Mammary microvascular endothelial cell (primary cell): ENCODE measurements at places on chromosomes 5 and 9. TPM values are rescaled to one million over a fixed set of nuclear protein-coding genes. Genes with fewer than 3 reads are reported as not detected.

The LTC4S gene
- total RNA-seq, result not detected in 2 replicates

The TAF11L6 gene
- not detected in 2 replicates for total RNA-seq

The GBGT1 gene
- 6.0 and 6.4 TPM in 2 replicates for total RNA-seq

The HMGCS1 gene
- 27.4 and 27.6 TPM in 2 replicates for total RNA-seq

The PTGES gene
- 0.30 TPM in 1 of 2 replicates, not detected in the other for total RNA-seq

The SPATA31E1 gene
- total RNA-seq, result not detected in 2 replicates

The PTGES2 gene
- total RNA-seq, result 61.8 and 68.0 TPM in 2 replicates

The TEX10 gene
- 24.4 and 27.2 TPM in 2 replicates for total RNA-seq

The ZNG1E gene
- 11.3 and 16.5 TPM in 2 replicates for total RNA-seq

The GPR150 gene
- 1.5 and 1.9 TPM in 2 replicates for total RNA-seq

The SELENOP gene
- 17.3 and 28.6 TPM in 2 replicates for total RNA-seq

The ANKRA2 gene
- 11.4 and 24.8 TPM in 2 replicates for total RNA-seq

The C9 gene
- total RNA-seq, result not detected in 2 replicates

The HAPLN1 gene
- not detected in 2 replicates for total RNA-seq

The AQP3 gene
- 1.3 and 1.6 TPM in 2 replicates for total RNA-seq

The SH3RF2 gene
- total RNA-seq, result 0.59 and 1.1 TPM in 2 replicates

The C5 gene
- 0.54 and 1.7 TPM in 2 replicates for total RNA-seq

The ADAMTS2 gene
- total RNA-seq, result 0.27 and 0.30 TPM in 2 replicates

The SPINK5 gene
- total RNA-seq, result 0.07 and 0.25 TPM in 2 replicates

The PCDHA1 gene
- total RNA-seq, result not detected in 2 replicates

The CD72 gene
- total RNA-seq, result not detected in 2 replicates

The FUT7 gene
- total RNA-seq, result not detected in 2 replicates

The NDST1 gene
- 129 and 145 TPM in 2 replicates for total RNA-seq

The GEMIN5 gene
- total RNA-seq, result 20.5 and 22.1 TPM in 2 replicates

The RANBP17 gene
- 2.9 and 11.9 TPM in 2 replicates for total RNA-seq

The TXNDC8 gene
- not detected in 2 replicates for total RNA-seq

The PCDHA10 gene
- total RNA-seq, result 0.13 TPM in 1 of 2 replicates, not detected in the other

The PCDHGA10 gene
- total RNA-seq, result 1.7 and 2.6 TPM in 2 replicates

The C7 gene
- total RNA-seq, result not detected in 2 replicates

The CTSV gene
- total RNA-seq, result 1.3 and 2.2 TPM in 2 replicates

The MAP1B gene
- total RNA-seq, result 107 and 120 TPM in 2 replicates

The FOXD4 gene
- total RNA-seq, result not detected in 2 replicates

The IFNA2 gene
- total RNA-seq, result not detected in 2 replicates

The ZNF454 gene
- 0.47 and 0.74 TPM in 2 replicates for total RNA-seq

The CORO2A gene
- total RNA-seq, result 0.84 and 1.1 TPM in 2 replicates

The FBLL1 gene
- total RNA-seq, result not detected in 2 replicates

The ECSCR gene
- 547 and 613 TPM in 2 replicates for total RNA-seq

The IFNA13 gene
- total RNA-seq, result not detected in 2 replicates

The PRR7 gene
- total RNA-seq, result 12.1 and 18.9 TPM in 2 replicates

The PRRT1B gene
- not detected in 2 replicates for total RNA-seq

The FBXO10 gene
- 5.1 and 8.7 TPM in 2 replicates for total RNA-seq

The HINT2 gene
- total RNA-seq, result 17.2 and 20.4 TPM in 2 replicates

The CD274 gene
- total RNA-seq, result 20.8 and 22.7 TPM in 2 replicates

The IL4 gene
- not detected in 2 replicates for total RNA-seq

The NTNG2 gene
- not detected in 2 replicates for total RNA-seq

The CCDC192 gene
- total RNA-seq, result not detected in 2 replicates

The OR1Q1 gene
- total RNA-seq, result not detected in 2 replicates

The GGTA1 gene
- 0.10 and 0.13 TPM in 2 replicates for total RNA-seq

The C9orf153 gene
- not detected in 2 replicates for total RNA-seq

The NUTM2G gene
- total RNA-seq, result not detected in 2 replicates

The PCDH12 gene
- total RNA-seq, result 14.2 and 17.1 TPM in 2 replicates

The KIF20A gene
- 78.7 and 83.2 TPM in 2 replicates for total RNA-seq

The SIT1 gene
- not detected in 2 replicates for total RNA-seq
